ENCODE measurements at places on chromosomes 6 and 20. TPM values are rescaled to one million over a fixed set of nuclear protein-coding genes. Genes with fewer than 3 reads are reported as not detected.
A peak's percentile ranks its signal among the peaks of the same experiment; 100 is the strongest.

GRCh38 chr6:65546894-65547293, 160.1 kb downstream of the EYS start:
- no peak for DNase-seq

DNA sequence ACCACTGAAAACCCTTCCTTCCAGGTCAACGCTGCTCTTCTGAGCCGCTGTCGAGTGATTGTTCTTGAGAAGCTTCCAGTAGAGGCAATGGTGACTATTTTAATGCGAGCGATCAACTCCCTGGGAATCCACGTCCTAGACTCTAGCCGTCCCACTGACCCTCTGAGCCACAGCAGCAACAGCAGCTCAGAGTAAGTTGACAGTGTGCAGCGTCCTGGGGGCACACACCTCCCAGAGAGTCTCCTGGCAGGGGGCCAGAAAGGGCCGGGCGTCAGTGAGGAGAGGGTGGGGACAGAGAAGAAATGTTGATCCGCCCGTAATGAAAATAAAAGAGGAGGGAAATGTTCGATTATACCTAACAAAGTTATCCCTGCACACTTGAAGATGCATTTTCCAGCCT, 5.0 kb downstream of the WRNIP1 start:
- DNase-seq = peak; percentile 79

DNA sequence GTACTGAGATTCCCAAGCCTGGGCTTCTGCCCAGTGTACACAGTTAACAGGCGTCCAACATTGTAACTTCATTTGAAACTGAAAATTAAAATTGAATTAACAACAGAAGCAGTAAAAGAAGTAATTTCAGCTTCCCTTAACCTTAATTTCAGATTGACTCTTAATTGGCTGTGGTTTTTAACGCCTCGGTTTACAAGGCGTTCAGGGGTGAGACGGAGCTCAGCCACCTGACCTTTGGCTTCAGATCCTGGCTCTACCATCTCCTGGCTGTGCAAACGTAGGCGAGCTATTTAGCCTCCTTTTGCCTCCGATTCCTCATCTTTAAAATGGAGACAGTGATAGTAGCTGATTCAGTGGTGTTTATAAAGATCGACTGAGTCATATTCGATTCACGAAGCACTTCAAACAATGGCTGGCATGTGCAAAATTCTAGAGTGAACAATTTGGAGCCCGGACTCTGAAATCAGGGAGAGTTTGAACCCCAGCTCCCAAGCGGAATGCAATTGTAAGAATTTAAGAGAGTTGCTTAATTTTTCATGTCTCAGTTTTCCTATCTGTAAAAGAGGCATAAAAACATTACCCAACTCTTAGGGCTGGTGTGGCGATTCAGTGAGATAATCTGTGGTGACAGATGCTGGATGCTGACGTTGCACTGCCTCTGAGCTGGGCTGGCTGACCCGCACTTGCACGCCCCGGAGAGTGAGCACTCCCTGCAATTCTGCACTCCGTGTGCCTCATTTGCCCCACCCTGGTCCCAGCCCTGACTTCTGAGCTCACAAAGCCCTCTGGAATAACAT, 23.5 kb upstream of the OCSTAMP start:
- no peak for DNase-seq

DNA sequence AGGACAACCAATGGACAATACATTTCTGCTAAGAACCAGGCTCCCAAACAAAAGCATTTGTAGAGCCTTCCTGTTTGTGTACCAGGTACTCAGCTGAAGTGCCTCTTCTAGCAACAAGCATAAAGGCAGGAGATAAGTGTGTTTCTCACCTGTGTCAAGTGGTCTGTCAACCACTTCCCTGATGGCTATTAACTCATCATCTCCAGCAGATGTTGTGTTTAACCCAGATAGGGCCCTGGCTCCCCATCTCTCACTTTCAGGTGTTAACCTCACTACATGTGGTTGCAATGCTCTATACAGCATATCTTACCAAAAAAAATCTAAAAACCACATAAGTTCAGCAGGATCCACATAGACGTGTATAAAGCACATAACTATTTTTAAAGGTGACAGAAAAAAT, 9.6 kb upstream of the IL17A start:
- no peak for DNase-seq

Gene MAP3K5
- total RNA-seq = 11.8 TPM

Gene CAGE1
- total RNA-seq = 0.16 TPM

Gene TTI1
- total RNA-seq = 24.6 TPM

Gene HLA-DRB5
- total RNA-seq = not detected

Gene ZKSCAN8
- total RNA-seq = 5.7 TPM

Gene RIPOR2
- 0.20 TPM for total RNA-seq

DNA sequence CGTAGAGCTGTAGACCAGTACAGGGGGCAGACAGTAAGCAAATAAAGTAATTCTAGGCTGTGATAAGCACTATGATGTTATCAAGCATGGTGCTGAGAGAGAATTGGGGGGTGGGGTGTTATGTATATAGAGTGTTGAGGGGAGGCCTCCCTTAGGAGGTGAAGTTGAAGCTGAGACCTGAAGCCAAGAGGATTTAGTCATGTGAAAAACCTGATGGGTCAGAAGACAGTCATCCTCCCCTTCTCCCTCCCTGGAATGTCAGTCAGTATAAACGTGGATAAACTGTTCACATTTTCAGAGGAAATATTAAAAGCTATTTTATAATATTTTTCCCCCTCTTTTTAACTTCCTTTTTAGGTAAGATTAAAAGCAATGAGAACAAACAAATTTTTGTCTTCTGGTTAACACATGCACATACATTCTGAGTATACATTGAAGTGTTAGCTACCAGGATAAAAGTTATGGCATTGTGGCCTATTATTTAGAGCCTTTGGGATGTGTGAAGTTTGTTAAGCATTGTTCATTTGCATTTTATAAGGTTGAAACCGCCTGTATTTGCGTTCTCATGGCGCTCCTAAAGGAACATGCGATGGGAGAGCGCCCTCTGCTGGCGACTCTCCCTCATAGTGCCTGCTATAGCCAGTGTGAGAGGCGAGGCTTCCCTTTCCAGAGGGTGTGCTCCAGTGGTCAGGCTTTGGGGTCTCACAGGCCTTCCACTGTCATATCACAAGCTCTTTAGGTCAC, 35.4 kb upstream of the MAPK13 start:
- peak; percentile 96 for DNase-seq

Gene MUCL3
- 0.08 TPM for total RNA-seq

- DNase-seq = peak; percentile 73
Measured at GRCh38 chr20:63895952-63896263, 982 bp downstream of the DNAJC5 start.

- no peak for DNase-seq
Measured at GRCh38 chr6:89745716-89746115, 73.9 kb downstream of the MDN1 start.

Gene CYP24A1
- 1.9 TPM for total RNA-seq

Gene ANKEF1
- total RNA-seq = 6.8 TPM

Gene PRDM13
- not detected for total RNA-seq

GRCh38 chr6:124028117-124028516, 224.5 kb downstream of the NKAIN2 start:
- DNase-seq = no peak

- no peak for DNase-seq
Measured at GRCh38 chr6:117298941-117299340, 33.6 kb downstream of the VGLL2 start.

Gene FAM162B
- not detected for total RNA-seq

GRCh38 chr6:67698534-67698933, 936.5 kb upstream of the ADGRB3 start:
- no peak for DNase-seq

- DNase-seq = no peak
Measured at GRCh38 chr20:44594730-44595129, 12.4 kb downstream of the PKIG start.

DNA sequence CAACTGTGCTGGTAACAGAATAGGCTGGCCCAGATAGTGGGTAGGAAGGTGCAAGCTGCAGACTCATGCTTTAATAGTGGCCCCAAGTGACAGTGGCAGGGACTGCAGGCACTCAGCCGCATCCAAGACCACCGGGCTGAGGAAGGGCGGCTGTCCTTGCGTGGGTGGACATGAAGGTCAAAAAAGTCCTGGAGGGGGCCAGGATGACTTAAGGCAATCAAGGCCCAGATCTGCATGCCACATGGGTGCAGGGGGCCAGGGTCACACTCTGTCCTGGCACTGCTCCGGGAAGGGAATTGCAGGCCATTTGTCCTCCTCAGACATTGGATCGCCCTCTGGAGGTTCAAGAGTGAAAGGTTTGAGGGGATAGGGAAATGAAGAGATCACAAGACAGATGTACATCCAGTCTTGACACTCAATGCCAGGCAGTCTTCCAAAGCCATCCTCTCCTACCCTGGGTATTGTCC, 10.4 kb upstream of the VNN2 start:
- peak; percentile 79 for DNase-seq

Gene SOBP
- 0.08 TPM for total RNA-seq

DNA sequence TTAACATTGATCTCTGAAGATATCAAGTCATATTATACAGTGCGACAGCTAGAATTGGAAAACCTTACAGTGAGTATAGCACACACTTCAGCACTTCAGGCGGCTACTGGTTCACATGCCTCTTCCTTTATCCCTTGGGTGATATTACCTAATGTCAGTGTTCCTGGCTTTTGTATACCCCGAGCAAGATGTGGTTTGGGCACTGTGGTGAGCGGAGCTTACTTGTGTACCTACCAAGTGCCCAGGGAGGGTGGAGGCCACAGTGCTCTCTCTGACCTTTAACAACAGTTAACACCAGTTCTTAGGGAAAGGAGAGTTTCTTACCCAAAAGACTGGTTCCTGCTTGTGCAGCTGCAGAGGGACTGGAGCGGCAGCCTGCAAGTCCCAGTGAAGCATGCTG, 64.4 kb downstream of the PTPN1 start:
- no peak for DNase-seq

DNA sequence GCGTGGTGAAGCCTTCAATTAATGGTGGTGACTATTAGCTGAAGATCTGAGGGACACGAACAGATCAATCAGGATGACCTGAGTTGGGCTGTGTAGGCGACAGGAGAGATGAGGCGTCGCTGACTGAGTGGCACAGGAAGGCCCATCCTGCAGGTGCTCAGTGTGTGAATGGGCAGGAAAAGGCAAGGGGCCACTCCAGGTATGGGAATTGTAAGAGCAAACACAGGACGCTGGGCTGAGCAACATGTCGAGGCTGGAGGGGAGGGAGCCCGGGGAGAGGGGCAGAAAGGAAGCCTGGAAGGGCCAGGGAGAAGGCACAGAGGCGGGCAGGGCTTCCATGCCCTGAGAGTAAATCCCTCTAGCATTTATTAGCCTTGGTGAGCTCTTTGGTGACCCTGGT, 151.0 kb downstream of the VEGFA start:
- no peak for DNase-seq

Gene EPPIN
- not detected for total RNA-seq

Gene TFAP2C
- not detected for total RNA-seq
